ENCODE measurements at places on chromosomes 3 and 15.

- DNase-seq, result no peak
Observed at GRCh38 chr15:99453637-99454030, 112.2 kb upstream of the MEF2A start.

- DNase-seq, result no peak
Observed at GRCh38 chr3:13890377-13891016, 10.6 kb upstream of the WNT7A start.

GRCh38 chr3:37743974-37744373 lies 117.7 kb upstream of the CTDSPL start:
- DNase-seq, result no peak

DNA sequence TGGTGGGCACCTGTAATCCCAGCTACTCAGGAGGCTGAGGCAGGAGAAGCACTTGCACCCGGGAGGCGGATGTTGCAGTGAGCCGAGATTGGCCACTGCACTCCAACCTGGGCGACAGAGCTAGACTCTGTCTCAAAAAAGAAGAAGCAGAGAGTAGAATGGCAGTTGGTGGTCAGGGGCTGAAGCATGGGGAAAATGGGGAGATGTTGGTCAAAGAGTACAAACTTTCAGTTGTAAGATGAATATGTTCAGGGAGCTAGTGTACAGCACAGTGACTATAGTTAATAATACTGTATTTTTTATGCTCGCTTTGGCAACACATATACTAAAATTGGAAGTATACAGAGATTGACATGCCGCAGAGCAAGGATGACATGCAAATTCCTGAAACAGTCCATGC lies 41.5 kb downstream of the PCNP start:
- DNase-seq, result no peak

DNA sequence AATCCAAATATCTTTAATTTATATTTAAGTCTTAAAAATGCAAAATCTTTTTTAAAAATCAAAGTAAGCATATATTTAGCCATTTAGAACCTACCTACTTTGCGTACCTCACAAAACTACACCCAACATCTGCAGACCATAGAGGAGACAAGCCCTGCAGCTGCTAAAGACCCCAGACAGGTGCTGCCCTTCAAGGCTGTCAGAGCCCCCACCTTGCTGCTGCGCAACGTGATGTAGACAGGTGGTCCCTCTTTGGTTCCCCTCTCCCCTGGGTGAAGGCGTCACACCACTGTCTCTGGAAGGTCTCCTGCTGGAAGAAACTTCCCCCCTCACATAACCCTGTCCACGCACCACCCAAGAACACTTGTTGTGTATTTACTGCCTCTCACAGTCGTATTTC lies 204.5 kb downstream of the ARRDC4 start:
- DNase-seq, result no peak

DNA sequence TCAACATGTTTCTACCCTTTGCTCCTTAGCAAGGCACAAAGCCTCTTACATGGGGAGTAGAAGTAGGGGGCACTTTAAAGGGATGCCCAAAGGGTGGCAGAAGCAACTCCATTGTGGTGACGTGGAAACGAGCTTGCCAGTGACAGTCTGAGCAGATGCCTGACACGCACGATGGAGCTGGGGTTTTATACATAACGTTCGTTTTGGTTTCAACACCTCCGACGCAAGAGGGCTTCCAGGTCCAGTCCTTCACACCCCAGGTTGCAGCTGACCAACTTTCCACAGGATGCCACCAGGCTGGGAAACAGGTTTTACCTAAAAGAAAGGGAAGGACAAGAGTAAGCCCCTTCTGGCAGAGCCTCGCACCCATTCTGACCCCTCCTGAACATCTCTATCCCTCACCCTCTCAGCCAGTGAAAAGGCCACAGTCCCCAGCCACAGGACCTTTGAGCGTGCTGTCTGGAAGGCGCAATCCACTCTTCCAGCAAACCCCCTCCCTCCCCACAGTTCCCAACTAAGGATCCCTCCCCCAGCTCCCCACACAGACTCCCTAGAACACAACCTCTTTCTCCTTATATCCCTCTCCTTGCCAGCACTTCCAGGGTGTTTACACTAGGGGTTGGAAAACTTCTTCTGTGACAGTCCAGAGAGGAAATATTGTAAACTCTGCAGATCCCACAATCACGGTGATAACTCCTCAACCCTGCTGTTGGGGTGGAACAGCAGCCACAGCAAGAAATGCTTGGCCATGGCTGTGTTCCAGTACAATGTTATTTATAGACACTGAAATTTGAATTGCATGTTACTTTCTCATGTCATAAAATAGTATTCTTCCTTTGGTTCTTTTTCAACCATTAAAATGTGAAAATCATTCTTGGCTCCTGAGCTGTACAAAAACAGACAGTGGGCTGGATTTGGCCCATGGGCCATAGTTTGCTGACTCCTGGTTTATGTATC lies 36.2 kb downstream of the FAM174B start:
- no peak for DNase-seq

- no peak for DNase-seq
Observed at GRCh38 chr3:17432236-17432635, 310.2 kb downstream of the TBC1D5 start.

DNA sequence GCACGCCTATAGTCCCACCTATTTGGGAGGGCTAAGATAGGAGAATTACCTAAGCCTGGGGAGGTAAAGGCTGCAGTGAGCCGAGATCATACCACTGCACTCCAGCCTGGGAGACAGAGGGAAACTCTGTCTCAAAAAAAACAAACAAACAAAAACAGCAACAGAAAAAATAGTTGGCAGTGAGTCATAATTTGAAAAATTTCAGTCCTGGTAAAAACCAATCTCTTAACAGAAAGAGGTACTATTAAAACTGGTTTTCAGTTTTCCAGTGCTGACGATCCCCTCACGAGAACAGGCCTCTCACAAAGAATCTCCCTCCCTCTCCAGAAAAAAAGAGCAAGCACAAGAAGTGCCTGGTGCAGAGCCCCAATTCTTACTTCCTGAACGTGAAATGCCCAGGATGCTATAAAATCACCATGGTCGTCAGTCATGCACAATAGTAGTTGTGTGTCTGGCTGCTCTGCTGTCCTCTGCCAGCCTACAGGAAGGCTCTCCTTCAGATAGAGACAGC lies 22.8 kb upstream of the MAP4 start:
- DNase-seq, result no peak

DNA sequence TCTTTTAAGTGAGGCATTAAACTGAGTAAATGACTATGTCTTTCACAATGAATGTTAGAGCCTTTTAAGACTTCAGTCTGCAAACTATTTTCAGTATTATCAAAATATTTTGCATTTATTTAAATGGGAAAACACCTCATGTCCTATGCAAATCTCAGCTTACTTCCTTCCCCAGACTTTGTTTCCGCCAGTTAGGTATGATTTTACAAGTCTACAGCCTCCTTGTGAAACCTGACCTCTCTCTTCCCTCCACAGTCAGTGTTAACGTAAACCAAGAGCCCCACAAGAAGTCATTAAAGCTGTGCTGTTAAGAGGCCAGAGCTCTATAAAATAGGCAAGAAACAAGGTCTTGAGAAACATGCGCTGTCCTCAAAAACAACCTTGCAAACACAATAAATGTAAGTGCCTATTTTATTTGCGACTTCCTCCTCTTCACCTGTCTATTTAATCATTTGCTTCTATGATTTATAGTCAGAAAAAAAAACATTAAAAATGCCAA lies 48.3 kb downstream of the PRTG start:
- DNase-seq, result no peak

- DNase-seq, result no peak
Observed at GRCh38 chr3:5874931-5875341, 687.4 kb downstream of the EDEM1 start.

DNA sequence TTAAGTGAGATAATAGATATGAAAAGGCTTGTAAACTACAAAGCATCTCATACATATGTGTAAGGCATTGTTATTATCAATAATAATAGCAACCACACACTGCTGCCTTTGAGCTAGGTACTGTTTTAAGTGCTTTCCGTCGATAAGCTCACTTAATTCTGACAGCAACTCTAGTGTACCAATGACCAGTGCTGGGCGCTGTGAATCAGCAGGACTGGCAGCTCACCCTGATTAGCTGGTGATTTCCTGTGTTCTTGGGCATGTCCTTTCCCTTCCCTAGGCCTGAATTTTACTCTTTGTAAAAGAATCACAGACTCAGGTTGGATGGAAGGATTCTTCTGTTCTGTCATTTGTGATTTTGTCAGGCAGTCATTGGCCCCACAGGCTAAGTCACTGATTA lies 215.6 kb downstream of the LPP start:
- DNase-seq, result no peak

GRCh38 chr3:17030438-17030837 lies 145.7 kb downstream of the PLCL2 start:
- no peak for DNase-seq

DNA sequence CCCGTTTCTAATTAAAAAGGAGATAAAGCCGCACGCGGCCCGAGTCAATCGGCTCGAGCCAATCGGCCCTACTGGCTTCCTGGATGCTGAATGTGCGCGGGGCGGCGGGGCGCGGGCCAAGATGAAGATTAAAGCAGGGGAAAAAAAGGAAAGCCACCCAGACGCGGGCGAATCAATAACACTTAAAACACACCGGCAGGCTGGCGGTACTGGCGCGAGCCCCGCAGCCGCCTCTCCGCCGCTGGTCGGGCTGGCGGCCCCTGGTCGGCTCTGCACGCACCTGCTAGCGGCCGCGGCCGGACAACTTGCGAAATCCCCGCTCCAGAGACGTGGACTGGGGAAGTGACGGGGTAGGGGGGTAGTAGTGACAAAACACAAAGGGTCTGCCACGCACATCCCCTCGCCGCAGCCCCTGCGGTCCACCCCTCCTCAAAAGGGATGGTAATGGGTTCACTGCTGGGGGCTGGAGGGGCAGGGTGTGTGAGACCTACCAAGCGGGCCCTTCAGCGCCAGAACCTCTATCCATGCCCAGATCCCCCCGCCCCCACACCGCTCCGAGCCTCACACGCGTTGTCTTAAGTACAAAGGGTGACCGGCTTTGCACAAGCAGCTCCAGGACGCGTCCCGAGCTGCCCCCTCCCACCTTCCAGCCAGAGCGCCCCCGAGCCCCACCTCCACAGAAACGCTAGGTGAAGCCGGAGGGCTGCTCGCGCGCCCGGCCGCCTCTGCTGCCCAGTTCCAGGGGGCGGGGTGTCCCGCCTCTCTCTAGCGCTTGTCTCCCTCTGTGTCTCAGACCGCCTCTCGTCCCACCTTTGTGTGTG lies 1.4 kb downstream of the WNT7A start:
- no peak for DNase-seq

DNA sequence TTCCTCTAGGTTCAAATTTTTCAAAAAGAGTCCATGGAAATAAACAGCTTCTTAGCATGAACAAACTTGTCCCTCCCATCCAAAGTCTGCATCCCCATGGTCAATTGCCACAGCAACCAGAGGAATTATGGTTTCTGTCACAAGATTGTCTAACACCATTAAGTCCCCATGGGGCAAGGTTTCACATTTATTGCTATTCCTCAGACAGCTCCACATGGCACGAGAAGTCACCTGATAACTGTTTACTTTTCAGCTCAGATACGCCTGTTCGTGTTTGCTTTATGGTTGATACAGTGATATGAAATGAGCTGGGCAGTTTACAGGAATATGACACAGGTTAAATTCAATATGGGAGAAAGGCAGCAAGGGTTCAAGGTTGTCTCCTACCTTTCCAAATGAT lies 37.9 kb upstream of the MUC13 start:
- no peak for DNase-seq

- no peak for DNase-seq
Observed at GRCh38 chr3:188397766-188398705, 244.1 kb downstream of the LPP start.

All from suppressor macrophage (primary cell).